ENCODE measurements at places on chromosomes 2 and 18.

- no peak for DNase-seq
Observed at GRCh38 chr2:233083782-233084181, 23.6 kb downstream of the INPP5D start.

DNA sequence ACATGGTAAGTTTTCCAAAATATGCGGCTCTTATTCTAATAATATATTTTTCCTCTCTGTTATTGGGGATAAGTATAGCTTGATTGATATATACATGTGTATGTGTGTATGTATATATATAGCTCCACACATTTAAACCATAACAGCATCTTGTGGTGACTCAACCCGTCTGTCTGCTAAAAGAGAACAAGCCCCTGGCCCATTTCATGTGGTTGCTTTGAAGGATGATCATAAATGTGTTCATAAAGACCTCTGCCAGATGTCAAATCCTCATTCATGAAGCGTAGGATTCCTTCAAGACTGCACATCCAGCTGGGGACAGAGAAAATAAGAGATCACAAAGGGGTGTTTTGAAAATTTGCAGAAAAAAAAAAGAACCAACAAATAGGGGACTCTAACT is 79.3 kb downstream of the RHOB start:
- no peak for DNase-seq

- DNase-seq = no peak
Observed at GRCh38 chr18:44232500-44232899, 448.2 kb upstream of the SETBP1 start.

GRCh38 chr2:62576276-62576939 is 70.4 kb upstream of the TMEM17 start:
- no peak for DNase-seq

GRCh38 chr18:23228102-23229061 is 93.1 kb downstream of the CABLES1 start:
- DNase-seq = no peak

DNA sequence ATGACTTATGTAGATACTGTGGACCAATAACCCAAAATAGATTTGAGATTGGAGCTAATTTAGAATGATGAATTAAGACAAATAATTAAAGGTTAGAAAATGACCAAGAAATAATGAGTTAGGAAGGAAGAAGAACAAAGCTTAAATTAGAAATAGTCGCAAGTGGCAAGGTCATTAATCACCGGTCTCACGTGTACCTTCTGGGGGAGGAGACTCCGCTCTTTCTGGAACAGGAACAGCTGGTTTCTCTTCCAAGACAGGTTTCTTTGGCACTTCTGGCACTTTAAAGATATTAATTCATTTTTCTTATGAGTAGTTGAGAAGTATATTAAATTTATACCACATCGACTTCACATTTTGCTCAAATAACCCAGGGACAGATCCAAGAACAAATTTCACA is 156.7 kb downstream of the TTN start:
- no peak for DNase-seq

- DNase-seq = no peak
Observed at GRCh38 chr2:113910110-113910717, 20.3 kb downstream of the ACTR3 start.

DNA sequence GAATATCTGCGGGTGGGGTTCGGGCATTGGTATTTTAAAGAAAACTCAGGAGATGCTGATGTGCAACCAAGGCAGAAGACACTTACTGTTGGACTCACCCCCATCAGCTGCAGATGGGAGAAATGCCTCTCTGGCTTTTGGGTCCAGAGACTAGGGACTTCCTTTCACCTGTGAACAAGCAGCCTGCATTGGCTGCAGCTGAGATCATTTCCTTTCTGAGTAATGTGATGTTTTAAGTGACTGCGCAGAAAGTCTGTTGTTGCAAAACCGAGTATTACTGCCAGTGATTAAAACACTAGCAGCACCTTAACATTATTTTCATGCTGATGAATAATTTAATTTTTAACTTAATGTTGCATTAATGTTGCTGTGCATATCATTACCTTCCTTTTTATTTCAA is 143.0 kb downstream of the TSN start:
- DNase-seq = no peak

GRCh38 chr2:44205169-44205568 is 36.5 kb downstream of the PPM1B start:
- DNase-seq = no peak

DNA sequence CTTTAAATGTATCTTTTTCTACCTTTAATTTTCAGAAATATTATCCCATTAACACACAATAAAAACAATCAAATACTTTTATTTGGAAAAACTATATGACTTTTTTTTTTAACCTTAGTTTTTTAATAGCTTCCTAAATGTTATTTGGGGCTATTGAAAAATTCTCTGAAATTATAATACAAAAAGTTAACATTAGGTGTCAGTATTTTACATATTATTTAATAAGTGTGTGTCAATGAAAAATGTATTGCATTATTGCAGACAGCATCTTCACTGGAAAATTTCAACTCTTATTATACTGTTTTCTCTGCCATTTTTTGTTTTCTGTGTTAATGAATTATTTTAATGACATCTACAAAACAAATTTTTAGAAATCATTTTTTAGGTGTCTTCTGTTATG is 51.1 kb upstream of the ARHGAP15 start:
- DNase-seq = no peak

- DNase-seq = no peak
Observed at GRCh38 chr18:21269349-21269748, 27.3 kb downstream of the GREB1L start.

- DNase-seq = no peak
Observed at GRCh38 chr2:140542627-140543026, 1588.2 kb downstream of the LRP1B start.

DNA sequence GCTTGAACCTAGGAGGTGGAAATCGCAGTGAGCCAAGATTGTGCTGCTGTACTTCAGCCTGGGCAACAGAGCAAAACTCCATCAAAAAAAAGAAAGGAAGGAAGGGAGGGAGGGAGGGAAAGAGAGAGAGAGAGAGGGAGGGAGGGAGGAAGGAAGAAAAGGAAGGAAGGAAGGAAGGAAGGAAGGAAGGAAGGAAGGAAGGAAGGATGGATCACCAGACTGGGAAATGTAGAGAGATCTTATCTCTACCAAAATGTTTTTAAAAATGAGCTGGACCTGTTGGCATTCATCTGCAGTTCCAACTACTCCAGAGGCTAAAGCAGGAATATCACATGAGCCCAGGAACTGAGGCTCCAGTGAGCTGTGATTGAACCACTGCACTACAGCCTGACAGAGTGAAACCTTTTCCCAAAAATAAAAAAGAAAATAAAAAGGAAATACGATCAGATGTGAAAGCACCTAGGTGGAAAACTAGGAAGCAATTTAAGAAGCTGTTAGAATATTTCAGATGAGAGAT is 239.4 kb downstream of the CDH7 start:
- no peak for DNase-seq

DNA sequence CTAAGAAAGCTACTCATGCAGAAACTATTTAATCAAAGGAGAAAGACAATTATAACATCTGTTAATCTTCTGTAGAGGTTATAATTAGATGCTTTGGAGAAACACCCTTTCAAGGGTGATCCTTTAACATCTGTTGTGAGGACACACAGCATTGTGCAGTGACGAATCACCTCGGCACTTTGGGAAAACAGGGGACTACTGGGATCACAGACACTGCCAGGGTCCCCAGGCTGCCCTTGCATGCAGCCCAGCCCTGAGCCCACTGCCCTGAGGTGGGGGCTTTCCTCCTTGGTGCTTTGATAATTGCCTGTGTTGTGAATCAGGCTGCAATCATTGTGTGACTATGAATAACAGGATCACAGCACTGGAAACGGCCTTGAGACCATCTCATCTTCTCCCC is 10.6 kb downstream of the NCKAP5 start:
- no peak for DNase-seq

GRCh38 chr2:39445934-39446333 is 8.8 kb upstream of the MAP4K3 start:
- no peak for DNase-seq

- DNase-seq = no peak
Observed at GRCh38 chr2:152497481-152498052, 162.6 kb downstream of the FMNL2 start.

- no peak for DNase-seq
Observed at GRCh38 chr2:195021711-195022507, 635.1 kb upstream of the SLC39A10 start.

GRCh38 chr18:53152476-53152875 is 812.5 kb downstream of the DCC start:
- no peak for DNase-seq

GRCh38 chr2:207167099-207167923 is 1.6 kb upstream of the KLF7 start:
- DNase-seq = no peak

DNA sequence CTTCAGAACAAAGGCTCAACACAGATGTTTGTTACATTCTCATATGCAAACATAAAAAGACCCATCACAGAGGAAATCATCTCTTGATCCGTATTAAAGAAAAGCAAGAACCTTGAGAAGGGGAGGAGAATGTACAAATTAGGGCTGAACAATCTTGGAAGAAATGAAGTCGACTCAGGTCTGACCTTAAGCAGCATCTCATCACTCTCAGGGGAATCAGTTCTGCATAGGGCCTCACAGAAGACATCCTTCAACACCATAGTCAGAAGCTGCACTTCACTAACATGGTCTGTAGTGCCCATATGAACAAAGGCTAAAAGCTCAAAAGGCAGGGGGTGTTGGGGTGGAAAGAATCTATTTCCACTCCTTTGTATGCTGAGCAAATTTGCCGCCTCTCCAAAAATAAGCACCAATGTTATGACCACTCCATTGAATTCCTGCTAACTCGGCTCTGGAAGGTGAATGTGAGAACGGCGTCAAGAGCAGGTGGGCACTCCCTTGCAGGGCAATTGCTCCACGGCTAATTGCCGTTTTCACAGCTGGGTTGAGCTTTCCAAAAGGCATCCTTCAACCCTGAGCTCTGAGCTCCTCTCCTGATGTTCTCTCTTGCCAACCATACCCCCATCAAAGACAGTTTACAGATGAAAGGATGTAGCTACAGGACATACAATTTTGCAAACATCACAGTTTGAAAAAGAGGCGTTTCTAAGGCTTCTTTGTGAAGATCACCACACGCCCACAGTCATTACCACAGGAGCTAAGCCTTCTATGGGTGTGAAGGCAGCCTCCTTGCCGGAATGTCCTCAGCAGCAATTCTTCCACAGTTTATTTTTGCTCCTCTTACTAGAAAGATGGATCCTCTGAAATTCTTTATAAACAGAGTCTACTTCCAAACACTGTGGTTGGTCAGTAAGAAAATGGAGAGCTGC is 10.0 kb downstream of the KLF7 start:
- no peak for DNase-seq

DNA sequence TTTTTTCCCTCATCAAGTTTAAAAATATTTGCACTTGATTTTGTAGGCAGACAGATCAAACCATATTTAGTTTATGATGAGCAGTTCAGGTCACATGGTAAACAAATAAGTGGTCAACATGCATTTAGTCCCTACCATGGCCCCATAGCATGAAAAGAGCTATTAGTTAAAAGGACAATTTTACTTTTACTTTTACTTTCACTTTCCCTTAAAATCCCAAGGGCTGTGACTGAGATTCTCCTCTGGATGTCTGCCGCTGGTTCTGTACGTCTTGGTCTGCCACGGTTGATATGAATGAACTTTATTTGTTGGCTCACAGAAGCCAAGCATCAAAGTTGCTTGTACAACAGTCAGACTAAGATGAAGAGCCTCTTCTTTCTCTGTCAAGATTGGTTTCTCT is 626.2 kb upstream of the CDH7 start:
- no peak for DNase-seq

DNA sequence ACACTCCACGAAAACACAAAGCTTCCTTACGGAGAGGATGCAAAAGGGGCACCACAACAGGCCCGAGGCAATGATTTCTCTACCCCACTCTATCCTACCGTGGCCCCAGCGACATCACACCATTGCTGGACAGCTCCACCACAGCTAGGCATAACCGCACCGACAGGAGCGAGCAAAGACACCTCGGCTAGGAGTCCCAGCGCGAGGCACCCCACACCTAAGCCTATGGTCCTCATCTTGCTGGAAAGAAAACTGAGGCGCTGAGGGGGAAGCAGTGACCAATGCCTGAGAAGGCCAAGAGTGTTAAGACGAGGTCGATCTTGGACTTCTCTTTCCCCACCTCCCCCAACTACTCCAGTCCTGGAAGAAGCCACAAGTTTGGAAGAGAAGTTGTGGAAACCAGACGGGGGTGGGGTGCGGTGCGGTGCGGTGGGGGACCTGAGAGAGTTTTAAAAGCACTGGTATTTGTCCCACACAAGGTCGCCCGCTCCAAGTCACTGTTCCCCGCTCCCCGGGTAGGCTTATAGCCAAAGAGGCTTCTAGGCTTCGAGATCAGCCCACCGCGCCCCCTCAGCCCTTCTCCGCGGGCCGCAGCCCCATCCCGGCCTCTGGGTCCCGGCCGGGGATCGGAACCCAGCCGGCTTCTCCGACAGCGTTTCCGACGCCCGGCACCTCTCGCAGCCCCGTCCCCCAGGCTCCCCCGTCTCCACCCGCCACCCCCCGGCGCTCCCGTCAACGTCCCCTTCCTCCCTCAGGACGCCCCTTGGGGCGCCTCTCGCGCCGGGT is 766 bp downstream of the PDE6D start:
- DNase-seq = no peak

GRCh38 chr18:60446821-60447220 is 74.2 kb upstream of the MC4R start:
- no peak for DNase-seq

- no peak for DNase-seq
Observed at GRCh38 chr2:105822186-105822585, 77.5 kb downstream of the NCK2 start.
